ENCODE measurements at places on chromosomes 13 and 19.

GRCh38 chr19:56126983-56127780 lies 6.1 kb upstream of the ZNF787 start:
- H3K36me3 ChIP-seq = no peaks in the 10 kb centered on the region
- DNase-seq = no peak
- no peaks in the 10 kb centered on the region for H3K27me3 ChIP-seq
- no peak overlapping the region for H3K4me3 ChIP-seq

GRCh38 chr19:16519230-16519687 lies 23.0 kb downstream of the CHERP start:
- peaks cover 58% of the 10 kb centered on the region for H3K36me3 ChIP-seq
- no peak overlapping the region for H3K4me3 ChIP-seq
- no peak overlapping the region for H3K27ac ChIP-seq
- no peak for DNase-seq

DNA sequence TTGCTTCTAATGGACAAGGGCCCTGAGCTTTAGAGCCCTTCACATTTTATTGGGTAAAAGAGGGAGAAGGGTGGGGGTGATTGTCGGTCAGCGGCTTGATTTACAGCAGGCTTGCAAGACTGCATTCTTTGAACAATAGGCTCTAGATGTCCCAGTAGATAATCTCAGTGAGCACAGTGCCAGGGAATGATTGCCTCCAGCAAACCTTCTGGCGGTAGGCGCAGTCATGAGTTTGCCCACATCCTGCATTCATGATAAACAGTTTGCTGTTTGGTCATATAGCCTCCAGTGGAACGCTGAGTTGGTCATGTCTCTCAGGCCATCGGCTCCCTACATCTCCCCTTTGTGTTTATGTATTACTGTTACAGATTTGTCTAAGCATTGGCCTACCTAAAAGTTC lies 12.6 kb downstream of the ZNF528 start:
- H3K27me3 ChIP-seq = no peaks in the 10 kb centered on the region
- H3K4me3 ChIP-seq = no peak overlapping the region

DNA sequence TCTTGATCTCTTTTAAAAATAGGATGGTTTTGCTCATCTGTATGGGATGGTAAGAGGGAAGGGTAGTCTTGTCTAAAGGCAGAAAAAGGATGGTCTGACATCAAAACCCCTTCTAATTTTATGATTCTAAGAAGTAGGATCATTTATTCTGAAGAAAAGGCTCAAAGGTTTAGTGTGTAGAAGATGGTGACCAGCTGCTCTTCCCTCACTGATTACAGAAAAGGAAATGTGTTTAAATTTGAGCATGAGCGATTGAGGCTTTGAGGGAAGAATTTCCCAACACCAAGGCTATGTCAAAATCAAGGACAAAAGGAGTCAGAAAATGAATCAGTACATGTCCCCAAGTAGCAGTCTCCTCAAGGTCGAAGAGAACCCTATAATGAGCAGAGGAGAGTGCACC lies 909.8 kb downstream of the EFNB2 start:
- DNase-seq = no peak
- H3K4me1 ChIP-seq = no peaks in the 10 kb centered on the region
- no peaks in the 10 kb centered on the region for H3K27me3 ChIP-seq
- H3K27ac ChIP-seq = no peak overlapping the region

DNA sequence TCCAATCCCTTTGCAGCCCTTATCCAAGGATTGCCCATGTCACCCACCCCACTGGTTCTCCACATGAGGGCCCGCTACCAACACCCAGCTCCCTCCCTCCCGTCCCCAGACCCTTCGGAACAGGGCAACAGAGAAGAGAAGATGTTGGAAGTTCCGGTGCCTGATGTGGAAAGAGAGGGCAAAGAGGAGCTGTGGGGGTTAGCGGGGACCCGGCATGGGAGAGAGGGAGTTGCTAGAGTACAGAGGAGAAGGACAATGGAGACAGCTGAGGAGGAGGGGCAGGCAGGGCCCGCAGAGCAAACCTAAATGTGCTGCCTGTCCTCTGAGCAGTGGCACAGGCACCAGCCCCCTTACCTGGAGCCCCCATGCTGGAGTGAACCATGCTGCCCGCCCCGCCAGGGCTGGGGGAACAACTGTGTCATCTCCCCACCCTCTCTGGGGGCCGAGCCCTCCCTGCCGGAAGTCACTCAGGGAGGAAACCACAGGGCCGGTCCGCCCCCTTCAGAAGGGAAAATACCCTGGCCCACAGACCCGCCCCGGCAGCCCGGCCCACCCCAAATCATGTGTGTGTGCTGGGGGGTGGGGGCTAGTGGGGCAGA lies at the start of gene POU2F2:
Gene POU2F2, minus strand, starts transcription at position 417 of the 599 bp plus-strand sequence. Its CDS starts 35 bp downstream, at position 382.
- peak within 1 kb of the TSS; percentile 74 for H3K27ac ChIP-seq
- no peaks in the 10 kb centered on the region for H3K36me3 ChIP-seq
- peaks cover 73% of the 10 kb centered on the region for H3K4me1 ChIP-seq
- peak; percentile 96 for DNase-seq
- H3K4me3 ChIP-seq = peak within 1 kb of the TSS; percentile 97

DNA sequence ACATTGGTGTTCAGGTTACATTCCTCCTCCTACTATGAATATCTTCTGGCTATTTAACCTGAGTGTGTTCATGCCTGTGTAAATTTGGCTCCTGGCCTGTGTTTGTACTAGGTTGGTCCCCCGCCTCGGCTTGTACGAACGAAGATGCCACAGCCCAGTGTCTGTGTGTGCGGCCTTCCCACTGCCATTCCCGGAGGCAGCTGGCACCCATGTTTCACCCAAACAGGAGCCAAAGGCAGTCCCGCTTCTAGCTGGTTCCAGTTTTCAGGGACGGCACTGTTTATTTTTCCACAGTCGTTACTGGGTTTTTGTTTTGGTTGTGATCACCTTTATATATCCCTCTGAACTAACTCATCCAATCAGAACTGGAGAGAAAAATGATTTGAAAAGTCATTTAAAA lies 102.5 kb upstream of the ZNF536 start:
- no peaks in the 10 kb centered on the region for H3K27me3 ChIP-seq
- no peaks in the 10 kb centered on the region for H3K36me3 ChIP-seq
- H3K4me1 ChIP-seq = no peaks in the 10 kb centered on the region
- no peak overlapping the region for H3K4me3 ChIP-seq
- DNase-seq = no peak
- H3K27ac ChIP-seq = no peak overlapping the region
